Activated CD4-positive, CD25-positive, alpha-beta regulatory T cell treated with anti-CD3 and anti-CD28 coated beads, Interleukin-2, amount 50 U/mL, for 72 hours (primary cell): ENCODE measurements at places on chromosomes 6 and 20.

- no peak for DNase-seq
These were observed 49.7 kb upstream of the GCLC start for GRCh38 chr6:53594596-53594995.

GRCh38 chr20:561437-562231, 18.0 kb upstream of the CSNK2A1 start:
- DNase-seq: no peak

DNA sequence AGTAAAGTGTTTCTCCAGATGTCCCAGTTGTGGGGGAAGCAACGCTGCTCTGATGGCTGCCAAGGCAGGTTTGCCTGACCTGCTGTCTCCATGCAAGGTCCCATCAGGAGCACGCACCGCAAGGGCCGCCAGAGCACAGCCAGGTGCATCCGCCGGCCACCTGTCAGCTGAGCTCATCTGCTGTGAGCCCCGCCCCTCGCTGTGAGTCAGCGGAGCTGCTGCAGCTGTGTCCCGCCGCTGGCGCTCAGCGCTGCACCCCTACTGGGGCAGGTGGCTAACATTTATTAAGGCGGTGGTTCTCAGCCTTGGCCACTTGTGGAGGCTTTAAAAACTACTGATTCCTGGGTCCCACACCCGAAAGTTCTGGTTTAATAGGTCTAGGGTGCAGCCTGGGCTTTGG, 225.7 kb downstream of the UST start:
- DNase-seq: peak; percentile 47

- DNase-seq: no peak
These were observed 216.7 kb downstream of the TTLL2 start for GRCh38 chr6:167541544-167541943.

- DNase-seq: no peak
These were observed 26.8 kb downstream of the ZNF831 start for GRCh38 chr20:59190466-59190865.

DNA sequence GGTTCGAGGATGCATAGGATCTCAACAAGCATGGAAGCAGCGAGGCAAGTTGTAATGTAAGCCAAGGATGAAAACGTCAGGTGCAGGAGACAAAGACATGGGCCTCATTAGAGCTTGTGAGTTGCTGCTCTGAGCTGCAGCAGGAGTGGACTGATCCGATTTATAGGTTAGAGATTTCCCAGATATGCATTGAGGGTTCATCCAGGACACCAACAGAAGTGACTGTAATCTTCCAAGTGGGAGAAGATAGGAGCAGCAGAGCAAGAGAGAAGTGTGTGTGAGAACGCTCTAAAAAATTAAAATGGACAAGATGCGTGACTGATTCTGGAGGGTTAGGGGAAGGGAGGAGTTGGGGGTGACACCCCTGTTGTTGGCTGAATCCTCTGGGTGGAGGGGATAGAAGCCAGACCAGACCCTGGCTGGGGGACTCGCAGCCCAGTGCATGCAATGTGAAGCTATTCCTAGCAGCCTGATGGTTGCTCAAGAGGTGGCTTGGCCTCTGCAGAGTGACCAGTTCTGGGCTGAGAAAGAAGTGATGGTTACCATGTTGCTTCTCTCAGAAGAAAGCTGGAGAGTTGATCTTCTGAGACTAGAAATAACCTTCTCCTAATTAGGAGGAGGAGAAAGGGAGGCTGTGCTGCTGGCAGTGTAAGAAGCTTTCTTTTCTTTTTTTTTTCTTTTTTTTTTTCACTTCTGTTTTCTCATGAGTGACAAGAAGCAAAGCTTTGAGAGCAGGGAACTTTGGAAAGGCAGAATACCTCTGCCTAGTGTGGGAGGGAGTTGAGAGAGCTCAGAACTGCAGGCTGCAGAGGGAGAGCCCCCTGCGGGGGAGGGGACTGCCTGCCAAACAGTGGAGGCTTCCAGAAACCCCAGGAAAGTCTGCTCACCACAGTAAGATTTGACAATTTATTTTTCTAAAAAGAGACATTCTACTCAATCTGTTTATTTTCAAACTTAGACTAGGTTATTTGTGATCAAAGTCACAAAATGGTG, 116.9 kb downstream of the SLX4IP start:
- no peak for DNase-seq

GRCh38 chr20:58149437-58150091, 78.9 kb downstream of the ANKRD60 start:
- DNase-seq: no peak

- no peak for DNase-seq
These were observed 44.7 kb downstream of the ESF1 start for GRCh38 chr20:13739731-13740649.

DNA sequence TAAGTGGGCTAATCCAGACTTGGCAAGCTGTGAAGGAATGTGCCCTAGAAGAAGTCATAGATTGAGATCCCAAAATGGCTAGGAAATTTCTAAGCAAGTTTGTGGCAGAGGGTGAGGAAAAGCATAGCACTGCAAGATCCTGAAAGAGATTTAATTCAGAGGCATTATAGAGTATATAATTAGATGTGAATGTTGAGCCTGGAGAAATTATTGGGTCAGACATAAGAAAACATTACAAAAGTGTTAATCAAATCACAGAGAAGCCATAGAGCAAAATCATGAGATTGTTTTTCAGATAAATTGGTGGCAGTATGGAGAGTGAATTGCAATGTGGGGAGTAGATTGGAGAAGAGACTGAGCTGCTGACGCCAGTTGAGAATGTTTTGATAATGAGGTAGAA, 90.0 kb downstream of the CD2AP start:
- DNase-seq: no peak

GRCh38 chr6:20709451-20709850, 175.2 kb downstream of the CDKAL1 start:
- no peak for DNase-seq

GRCh38 chr6:69232008-69232407, 564.8 kb downstream of the LMBRD1 start:
- DNase-seq: no peak

DNA sequence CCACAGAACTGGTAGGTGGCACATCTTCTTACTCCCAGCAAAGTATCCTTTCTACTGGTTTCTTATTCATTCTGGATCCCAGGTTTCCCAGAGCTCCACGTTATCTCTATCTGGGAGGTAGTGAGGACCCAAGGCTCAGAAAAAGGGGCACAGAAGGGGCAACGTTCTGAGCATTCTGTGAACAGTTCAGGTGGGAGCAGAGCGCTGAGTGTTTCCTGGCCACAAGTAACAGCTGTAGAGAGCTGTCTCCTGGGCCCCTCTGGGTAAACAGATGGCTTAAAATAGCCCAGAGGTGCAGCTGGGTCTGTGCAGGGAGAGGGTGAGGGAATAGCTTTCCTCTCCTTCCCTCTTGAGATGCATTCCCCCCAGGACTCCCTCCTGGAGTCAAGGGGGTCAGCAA, 2.1 kb downstream of the APOBEC2 start:
- no peak for DNase-seq

DNA sequence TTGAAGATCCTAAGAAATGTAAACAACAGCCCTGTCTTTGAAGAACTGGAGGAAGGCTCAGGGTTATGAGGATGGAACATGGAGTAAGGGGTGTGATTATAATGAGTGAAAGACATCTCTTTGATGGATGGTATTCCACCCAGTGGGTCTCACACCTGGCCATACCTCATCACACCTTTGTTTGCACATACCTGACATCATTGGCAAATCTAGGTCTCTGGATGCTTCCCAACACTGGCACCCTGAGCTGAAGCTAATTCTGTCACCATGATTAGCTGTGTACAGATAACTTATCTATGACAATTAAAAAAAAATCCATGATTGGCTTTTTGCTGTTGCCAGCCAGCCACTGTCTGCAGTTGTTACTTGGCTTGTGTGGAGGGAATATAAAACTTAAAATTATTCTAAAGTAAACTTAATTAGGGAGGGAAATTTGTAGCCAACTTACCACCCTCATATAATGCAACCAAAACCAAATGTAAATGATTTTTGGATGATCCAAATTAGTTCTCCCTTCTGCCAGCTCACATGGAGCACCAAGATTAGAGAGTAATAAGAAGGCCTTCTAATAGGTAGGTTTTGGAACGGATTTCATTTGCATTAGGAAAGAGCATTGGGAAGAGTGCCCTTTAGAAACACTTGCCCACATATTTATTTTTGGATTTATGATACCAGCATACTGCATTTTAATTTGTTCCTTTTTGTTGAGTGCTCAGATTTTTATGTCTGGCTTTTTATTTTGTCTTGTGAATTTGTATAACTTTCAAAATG, 249.5 kb downstream of the SOX4 start:
- no peak for DNase-seq

- DNase-seq: no peak
These were observed 16.8 kb downstream of the FKBP1A start for GRCh38 chr20:1376007-1376406.

- no peak for DNase-seq
These were observed 54.0 kb downstream of the PIGU start for GRCh38 chr20:34622821-34623451.
